NCI-H1694 treated with DMSO at 0.1 percent for 48 hours (cell line): ENCODE measurements at places on chromosomes 2 and 18.

DNA sequence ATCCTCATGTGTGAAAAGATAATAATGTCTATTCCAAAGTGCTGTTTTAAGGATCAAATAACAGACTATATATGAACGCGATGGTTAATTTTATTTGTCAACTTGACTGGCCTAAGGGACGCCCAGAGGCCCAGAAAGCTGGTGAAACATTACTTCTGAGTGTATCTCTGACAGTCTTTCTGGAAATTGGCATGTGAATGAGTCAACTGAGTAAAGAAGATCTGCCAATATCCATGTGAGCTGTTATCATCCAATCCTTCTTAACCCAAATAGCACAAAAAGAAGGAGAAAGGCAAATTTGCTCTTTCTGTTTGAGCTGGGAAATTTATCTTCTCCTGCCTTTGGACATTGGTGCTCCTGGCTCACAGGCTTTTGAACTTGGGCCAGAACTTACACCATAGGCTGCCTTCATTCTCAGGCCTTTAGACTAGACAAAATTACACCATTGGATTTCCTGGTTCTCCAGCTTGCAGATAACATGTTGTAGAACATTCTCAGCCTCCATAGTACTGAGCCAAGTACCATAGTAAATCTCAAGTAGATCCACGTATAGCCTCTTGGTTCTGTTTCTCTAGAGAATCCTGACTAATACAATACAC is 114.7 kb upstream of the DOCK10 start:
- DNase-seq, result no peak

DNA sequence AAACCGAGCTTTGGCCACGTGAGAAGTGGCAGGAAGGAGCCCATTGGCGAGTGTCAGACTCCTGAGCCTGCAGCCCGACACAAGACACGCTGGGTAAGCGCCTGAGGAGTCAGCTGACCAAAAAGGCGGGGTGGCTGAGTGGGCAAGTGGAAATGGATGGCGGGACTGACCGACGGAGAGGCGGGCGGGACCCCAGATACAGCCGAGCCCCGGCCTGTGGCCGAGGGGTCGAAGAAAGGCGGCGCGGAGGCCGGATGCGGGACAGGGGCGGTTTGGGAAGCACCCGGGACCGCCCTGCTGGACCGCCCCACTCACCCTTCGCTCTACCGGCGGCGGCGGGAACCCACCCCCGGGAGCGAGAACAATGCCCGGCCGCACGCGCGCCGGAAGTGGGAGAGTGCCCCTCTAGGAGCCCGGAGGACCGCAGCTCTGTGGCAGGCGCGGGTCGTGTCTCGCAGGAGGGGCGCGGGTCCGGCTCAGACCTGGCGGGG is 22.8 kb downstream of the ZSCAN30 start:
- DNase-seq, result no peak

DNA sequence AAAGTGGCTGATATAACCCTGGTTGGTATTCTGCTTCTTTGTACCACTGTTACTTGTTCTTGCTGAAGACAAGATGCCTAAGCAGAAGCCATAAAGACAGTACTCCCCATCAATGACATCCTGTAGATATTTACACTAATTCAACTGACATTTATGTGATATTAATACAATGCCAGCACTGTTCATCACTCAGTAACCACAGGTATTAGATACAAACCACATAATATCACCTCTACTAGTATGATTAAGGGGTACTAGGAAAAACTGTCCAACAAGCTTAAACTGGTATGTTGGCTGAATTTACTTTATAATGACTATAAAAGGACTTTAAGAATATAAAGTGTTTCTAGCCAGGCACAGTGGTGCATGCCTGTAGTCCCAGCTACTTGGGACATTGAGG is 65.8 kb downstream of the RTN4 start:
- DNase-seq, result no peak

DNA sequence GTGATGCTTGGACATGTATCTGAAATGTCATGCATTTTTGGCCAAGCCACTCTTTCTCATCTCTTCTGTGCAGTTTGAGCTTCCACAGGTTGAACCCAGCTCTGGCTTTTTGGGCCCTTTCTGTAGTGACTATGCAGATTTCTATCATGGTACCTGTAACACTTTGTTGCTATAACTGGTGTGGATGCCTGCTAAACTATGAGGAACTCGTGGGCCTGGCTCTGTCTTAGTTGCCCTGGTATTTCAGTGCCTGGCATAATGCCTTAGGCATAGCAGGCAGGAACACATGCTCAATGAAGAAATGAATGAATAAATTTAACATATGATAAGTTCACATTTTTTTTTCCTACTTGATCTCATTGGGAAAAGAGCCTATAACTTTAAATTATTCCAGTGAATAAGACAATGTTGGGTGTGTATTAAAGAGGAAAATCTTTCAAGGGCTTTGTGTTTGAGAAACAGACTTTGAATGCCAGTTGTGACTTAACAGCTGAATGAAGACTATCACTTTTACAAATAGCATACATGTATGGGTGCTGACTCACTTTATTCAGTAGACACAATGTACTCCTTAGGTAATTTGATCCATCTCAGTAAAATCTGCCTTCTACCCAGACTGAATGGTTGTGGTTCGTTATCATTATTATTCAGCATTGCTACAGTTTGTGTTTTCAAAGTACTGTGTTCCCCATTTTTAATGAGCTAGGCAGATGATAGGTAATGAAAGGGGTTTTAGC is 86.4 kb upstream of the MAP4K3 start:
- DNase-seq, result no peak

GRCh38 chr2:71340176-71340575 is 8.6 kb downstream of the ZNF638 start:
- no peak for DNase-seq

DNA sequence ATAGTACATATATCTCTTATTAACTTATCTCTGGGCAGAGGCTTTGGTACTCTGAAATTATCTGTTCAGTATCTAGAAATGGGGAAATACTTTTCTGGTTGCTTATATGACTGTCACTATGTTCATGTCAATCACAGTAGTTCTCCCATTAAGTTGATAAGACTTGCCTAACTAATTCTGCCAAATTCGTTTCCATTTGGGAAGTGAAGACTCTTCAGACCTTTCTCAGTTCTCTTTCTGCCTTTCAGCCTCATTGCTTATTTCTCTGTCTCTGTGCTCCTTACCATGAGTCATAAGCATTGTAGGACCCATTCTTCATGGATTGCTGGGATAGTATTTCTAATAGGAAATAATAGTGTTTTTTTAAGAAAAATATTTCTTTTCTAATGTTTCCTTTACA is 113.5 kb downstream of the PHLPP1 start:
- DNase-seq, result no peak

- DNase-seq, result no peak
These were observed 77.1 kb downstream of the DDX1 start for GRCh38 chr2:15668611-15669305.

- DNase-seq, result peak; percentile 45
These were observed 74.9 kb upstream of the KLHL14 start for GRCh38 chr18:32847691-32848090.

GRCh38 chr2:179268277-179268925 is 3.8 kb upstream of the SESTD1 start:
- no peak for DNase-seq

GRCh38 chr2:182585001-182585400 is 131.1 kb upstream of the DNAJC10 start:
- no peak for DNase-seq

- DNase-seq, result no peak
These were observed 352.6 kb downstream of the SS18 start for GRCh38 chr18:25737710-25738311.

DNA sequence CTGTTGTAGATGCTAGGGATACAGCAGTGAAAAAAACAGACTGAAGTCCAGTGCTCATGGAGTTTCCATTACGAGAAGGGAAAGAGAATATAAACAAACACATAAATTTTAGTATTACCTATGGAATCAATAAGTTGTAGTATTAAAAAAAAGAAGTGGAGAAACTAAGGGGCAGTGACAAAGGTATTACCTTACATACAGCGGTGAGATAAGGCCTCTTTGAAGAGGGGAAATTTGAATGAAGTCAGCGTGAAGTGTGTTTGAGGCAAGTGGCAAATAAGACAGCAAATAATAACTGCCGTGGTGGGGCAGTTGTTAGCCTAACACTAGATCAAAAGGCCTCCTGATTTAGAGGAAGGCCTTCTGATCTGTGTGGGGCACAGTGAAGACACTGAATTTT is 57.9 kb downstream of the TLK1 start:
- no peak for DNase-seq

DNA sequence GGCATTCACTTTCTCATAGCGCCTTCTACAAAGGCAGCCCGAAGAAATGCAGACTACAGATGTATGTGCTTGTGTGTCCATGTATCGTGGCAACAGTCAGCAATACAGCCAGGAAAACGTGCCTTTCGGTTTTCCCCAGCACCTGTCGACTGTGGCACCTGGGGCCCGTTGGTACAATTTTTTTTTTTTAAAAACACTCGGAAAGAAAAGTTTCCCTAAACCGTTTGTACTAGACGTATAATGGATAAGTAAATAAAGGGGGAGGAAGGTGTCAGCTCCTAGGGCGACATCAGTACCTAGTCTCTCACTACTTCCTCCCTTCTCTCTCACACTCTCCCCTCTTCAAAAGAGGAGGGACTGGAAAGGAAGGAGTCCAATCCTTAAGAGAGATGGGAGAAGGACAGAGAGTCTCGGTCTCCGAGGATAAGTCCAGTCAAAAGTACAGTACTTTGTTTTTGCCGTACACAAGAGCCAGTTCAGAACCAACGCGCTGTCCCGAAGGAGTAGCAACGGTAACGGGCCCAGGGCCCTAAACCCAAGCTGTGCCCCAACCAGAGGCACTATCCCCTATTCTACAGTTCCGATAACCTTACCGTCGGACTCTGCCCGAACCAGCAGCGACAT is 759 bp downstream of the PPP4R3B start:
- peak; percentile 60 for DNase-seq

GRCh38 chr18:57559314-57559713 is 27.2 kb downstream of the FECH start:
- DNase-seq, result no peak

GRCh38 chr18:24657444-24657842 is 197.0 kb downstream of the HRH4 start:
- DNase-seq, result no peak

GRCh38 chr2:149164827-149165226 is 126.3 kb downstream of the LYPD6B start:
- DNase-seq, result no peak

GRCh38 chr2:97701186-97701585 is 12.2 kb upstream of the ZAP70 start:
- no peak for DNase-seq

DNA sequence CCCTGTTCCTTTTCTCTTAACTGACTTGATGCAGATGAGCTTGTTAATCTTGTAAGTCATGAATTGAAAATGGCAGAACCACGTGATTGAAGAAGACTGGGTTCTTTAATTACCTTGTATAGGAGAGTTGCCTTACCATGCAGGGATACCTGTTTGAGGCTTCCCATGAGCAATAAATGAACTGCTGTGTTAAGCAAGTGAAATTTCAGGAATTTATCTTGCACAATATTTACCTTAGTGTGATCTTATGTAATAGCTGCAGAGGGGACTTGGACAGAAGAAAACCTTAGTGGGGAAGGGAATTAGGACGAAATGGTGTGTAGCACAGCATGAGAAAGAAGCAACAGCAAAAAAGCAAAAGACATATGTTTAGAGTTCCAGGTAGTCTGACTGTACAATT is 384.0 kb upstream of the TMEFF2 start:
- no peak for DNase-seq

DNA sequence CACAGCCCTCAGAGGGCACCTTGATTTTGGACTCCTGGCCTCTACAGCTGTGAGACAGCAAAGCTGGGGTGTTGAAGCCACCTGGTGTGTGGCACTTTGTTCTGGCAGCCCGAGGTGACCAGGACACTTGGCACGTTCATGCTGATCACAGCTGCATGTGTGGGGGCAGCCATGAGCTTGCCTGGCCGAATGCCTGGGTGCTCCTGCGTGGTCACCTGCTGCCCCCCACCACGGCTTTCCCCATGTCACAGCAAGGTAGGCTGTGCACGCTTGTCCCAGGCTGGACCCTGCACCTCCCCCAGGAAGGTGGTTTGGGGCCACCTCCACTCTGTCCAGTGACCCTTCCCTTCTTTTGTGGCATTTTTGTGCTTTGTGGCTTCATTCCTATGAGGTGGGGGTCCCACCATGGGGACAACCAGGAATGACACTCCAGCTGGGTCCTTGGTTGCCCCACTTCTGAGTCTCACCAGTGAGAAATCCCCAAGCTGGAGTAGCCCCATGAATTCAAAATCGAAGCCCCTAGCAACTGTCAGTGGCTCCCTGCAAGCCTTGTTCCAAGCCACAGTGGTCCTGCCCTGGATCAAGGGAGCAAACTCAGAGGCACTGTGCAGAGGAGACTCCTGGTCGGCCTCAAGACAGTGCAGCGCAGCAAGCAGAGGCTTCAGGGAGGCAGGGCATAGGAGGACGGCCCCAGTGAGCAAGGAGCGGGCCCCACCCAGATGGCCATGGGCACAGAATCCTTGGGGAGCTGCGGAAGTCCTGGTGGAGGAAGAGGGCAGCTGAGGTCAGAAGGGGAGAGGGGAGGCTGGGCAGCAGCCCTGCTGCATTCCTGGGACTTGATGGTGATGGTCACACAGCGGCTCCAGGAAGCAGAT is 121.4 kb upstream of the HS6ST1 start:
- DNase-seq, result no peak

- no peak for DNase-seq
These were observed 37.5 kb downstream of the TMEM37 start for GRCh38 chr2:119469131-119469530.

DNA sequence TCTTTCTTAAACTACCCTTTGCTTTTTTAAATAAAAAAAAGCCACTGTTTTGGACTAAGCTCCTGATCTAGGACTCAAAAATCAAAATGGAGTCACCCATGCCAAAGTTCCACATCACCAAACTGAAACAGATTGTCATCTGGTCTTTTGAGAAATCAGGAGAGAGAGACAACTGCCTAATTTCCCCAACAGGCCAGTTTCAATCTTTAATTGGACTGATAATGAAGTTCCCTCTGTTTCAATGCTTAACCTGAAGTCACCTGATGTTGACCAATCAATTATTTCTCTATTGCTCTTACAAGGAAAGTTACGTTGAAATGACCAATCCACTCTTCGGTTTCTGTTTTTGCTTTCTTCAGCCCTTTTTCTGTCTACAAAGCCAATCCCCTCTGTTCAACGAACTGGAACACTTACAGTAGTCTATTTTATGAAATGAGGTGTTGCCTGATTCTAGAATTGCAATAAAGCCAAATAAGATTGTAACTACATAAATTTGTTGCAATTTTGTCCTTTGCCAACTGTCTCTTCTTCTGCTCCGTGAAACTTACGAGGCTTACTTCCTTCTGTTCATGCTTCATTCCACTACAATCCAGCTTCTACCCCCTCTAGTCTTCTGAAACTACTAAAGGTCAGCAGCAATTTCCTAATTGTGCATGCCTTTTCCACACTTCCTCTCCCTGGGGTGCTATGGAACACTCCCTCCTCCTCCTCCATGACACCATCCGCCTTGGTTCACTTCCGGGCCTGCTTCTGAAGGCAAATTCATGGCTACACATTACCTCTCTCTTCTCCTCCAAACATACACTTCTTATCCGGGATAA is 95.2 kb upstream of the CD302 start:
- no peak for DNase-seq

- no peak for DNase-seq
These were observed 73.9 kb downstream of the NEDD4L start for GRCh38 chr18:58117786-58118403.

- DNase-seq, result peak; percentile 71
These were observed 401.4 kb downstream of the NBAS start for GRCh38 chr2:15159751-15160177.

GRCh38 chr2:138373993-138374408 is 127.6 kb upstream of the SPOPL start:
- peak; percentile 65 for DNase-seq

- peak; percentile 40 for DNase-seq
These were observed 70.2 kb upstream of the SH3BP4 start for GRCh38 chr2:234881413-234882241.
